ENCODE measurements at places on chromosomes 1 and 21. TPM values are rescaled to one million over a fixed set of nuclear protein-coding genes. Genes with fewer than 3 reads are reported as not detected.

- DNase-seq: no peak
Observed at GRCh38 chr1:182662956-182663355, 21.4 kb downstream of the RGS8 start.

DNA sequence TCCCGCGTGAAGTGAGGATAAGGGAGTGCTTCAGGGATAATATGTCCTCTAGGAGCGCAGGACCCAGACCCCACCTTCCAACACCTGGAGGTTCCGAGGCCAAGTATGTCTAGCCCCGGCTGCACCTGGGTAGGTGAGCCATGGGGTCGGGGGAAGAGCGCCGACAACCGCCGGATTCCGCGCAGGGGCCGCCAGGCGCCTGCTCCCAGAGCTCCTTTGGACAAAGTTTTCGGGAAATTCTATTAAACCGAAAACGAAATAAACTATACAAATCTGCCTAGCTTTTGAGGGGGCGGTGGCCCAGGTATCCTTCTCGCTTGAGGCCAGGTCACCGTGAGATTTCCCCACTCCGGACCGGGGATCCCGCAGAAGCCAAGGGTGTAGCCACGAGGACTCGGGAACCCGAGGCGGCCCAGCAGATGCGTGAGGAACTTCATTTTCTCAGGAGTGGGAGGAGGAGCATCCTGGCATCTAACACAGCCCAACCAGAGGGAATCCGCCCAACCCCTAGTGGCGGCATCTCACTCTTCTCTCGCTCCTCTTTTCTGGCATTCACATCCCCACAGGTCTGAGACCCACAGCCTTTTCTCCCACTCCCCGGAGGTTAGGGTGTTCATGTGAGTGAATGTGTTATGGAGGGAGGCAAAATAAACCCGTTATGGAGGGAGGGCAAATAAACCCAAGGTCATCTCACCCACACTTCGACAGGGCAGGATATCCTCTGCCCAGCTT, 2.3 kb upstream of the DMRTA2 start:
- no peak for DNase-seq

GPR52 gene
- total RNA-seq: 3.9 TPM

HMCN1 gene
- total RNA-seq: 24.7 TPM

CHIA gene
- total RNA-seq: not detected

- peak; percentile 48 for DNase-seq
Observed at GRCh38 chr1:236952246-236953003, 51.8 kb downstream of the MT1HL1 start.

GRCh38 chr1:204331275-204331674, 28.5 kb downstream of the PLEKHA6 start:
- DNase-seq: no peak

GRCh38 chr1:52139817-52140540, 1.9 kb upstream of the ZFYVE9 start:
- DNase-seq: no peak

- DNase-seq: peak; percentile 55
Observed at GRCh38 chr1:114002492-114003239, 23.4 kb downstream of the OLFML3 start.

NUAK2 gene
- total RNA-seq: 10.1 TPM
